ENCODE measurements at places on chromosomes 3 and 15. TPM values are rescaled to one million over a fixed set of nuclear protein-coding genes. Genes with fewer than 3 reads are reported as not detected.

DNA sequence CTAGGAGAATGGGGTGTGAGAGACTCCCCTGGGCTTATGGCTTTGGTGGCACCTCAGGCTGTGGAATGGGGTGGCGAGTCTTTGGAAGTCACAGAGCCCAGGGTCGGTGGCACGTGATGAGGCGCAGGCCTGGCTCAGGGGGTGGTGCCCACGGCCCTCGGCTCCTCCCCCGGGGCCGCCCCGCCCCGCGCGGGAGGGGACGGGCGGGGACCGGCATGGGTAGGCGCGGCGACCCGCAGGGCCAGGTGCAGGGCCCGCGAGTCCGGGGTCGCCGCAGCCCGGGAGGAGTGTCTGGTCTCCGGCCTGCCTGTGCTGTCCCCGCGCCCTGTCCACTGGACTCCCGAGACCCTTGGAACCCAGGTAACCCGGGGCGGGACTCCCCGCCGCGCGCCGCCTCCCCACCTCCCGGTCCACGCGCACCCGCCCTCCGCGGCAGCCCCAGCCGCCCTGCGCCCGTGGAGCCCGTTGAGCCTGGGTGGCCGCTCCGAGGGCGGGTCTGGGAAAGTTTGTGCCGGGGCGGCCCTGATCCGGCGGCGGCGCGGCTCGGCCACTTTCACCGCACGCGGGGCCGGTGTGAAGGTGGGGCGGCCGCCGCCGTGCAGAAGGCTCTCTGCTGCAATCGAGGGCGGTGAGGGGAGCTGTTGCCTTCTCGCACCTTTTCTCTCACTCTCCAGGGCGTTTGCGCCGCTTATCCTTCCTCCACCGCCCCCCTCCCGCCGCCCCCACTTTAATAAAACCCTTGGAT lies at the start of gene PAQR5:
Gene PAQR5, plus strand, starts transcription at position 216 of the 745 bp plus-strand sequence. CDS start 61,169 bp downstream, outside the sequence.
- no peak for DNase-seq

GRCh38 chr15:65056868-65057548 lies 10.8 kb downstream of the RASL12 start:
- DNase-seq = no peak

- no peak for DNase-seq
Measured at GRCh38 chr3:77795013-77795412, 755.1 kb downstream of the ROBO2 start.

GRCh38 chr3:152581951-152582350 lies 253.0 kb upstream of the P2RY1 start:
- DNase-seq = no peak

NTRK3 gene
- 85.0 TPM for total RNA-seq

TUSC7 gene
- not detected for total RNA-seq

All from tibial nerve (tissue), 4 donors.